ENCODE measurements at places on chromosomes 4 and X. TPM values are rescaled to one million over a fixed set of nuclear protein-coding genes. Genes with fewer than 3 reads are reported as not detected.

Gene EDA
- total RNA-seq: 1.6 TPM

Gene GIMD1
- total RNA-seq: not detected

Gene TMPRSS11B
- not detected for total RNA-seq

Gene TGIF2LX
- not detected for total RNA-seq

Gene ETNPPL
- total RNA-seq: 2.0 TPM

Gene REELD1
- total RNA-seq: not detected

DNA sequence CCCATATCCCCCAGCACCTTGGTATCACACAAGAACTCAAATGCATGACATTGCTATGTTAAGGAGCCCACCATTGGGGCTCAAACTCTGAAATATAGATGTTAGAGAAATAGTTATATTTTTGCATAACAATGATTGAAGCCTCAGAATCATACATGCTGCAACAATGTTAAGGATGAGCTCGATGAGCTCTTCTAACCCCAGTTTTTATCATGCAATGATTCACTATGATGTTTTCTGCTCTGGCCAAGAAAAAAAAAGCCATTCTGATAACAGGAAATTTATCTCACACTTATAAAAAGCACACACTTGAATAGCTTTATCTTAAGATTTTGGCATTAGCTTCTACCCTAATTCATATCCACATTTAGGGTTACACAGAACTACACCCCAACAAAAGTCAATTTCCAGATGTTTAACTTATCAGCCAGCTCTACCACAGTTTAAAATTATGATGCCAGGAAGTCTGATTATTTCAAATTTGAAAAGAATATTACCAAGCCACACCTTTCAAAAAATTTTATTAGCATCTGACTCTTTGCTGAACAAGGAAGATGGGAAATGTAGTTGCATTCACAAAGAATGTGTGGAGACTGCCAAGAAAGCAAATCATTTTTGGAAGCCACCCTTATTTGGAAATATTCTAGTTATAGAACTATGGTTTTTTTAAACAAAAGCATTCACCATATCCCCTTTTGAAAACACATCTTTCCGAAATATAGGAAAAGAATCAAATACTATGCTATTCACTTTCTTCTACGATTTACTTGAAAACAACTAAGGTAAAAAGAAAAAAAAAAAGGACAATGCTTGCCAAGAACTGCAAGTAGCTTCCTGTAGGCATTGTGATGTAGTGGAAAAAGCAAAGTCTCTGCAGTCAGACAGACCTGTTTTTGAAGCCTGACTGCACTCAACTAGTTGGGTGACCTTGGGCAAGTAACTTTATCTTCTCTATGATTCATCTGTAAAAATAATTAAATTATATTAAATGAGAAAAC lies 100.8 kb upstream of the PLS3 start:
- no peaks in the 10 kb centered on the region for H3K36me3 ChIP-seq
- H3K27me3 ChIP-seq: no peaks in the 10 kb centered on the region
- H3K4me1 ChIP-seq: no peaks in the 10 kb centered on the region
- H3K27ac ChIP-seq: no peak overlapping the region

DNA sequence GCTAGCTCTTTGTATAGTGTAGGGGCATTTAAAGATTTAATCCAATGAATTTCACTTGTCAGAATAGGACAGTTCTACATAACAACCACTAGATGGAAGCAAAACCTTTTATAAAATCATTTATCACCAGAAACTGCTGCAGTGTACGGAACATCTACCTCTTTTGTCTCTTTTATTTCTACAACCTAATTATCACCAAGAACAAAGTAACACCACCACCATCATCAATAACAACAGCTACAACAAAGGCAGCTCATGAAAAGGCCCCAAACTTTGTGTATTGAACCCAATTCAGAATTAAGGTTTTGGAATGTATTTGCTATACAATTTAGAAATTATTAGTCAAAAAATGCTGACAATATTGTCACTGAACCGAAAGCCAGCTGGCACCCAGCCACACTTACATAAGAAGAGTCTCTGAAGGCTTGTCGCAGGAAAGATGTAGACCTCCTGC lies 260.9 kb upstream of the RPS6KA3 start:
- H3K4me1 ChIP-seq: no peaks in the 10 kb centered on the region
- no peak for DNase-seq
- no peaks in the 10 kb centered on the region for H3K36me3 ChIP-seq
- no peaks in the 10 kb centered on the region for H3K27me3 ChIP-seq

- H3K36me3 ChIP-seq: no peaks in the 10 kb centered on the region
- H3K4me3 ChIP-seq: no peak overlapping the region
- peak; percentile 48 for DNase-seq
- no peaks in the 10 kb centered on the region for H3K4me1 ChIP-seq
Observed at GRCh38 chrX:39814391-39814790, 283.4 kb downstream of the BCOR start.

DNA sequence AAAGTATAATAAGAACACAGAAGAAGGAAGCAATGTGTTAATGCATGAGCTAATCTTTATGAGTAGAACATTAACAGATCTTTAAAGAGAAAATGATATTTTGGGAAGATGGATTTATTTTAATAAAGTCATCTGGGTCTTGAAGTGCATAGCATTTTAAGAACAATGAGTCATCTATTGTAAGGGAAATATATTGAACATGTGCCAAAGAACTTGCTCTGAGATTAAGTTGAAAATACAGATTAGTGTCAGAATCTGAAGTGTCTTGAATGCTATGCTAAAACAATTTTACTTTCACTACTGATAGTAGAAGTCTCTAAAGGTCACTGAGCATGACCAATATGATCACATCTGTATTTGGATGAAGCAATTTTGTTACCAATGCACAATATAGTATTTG lies 776.7 kb upstream of the GRID2 start:
- no peaks in the 10 kb centered on the region for H3K36me3 ChIP-seq
- no peak for DNase-seq
- no peaks in the 10 kb centered on the region for H3K27me3 ChIP-seq
- H3K4me3 ChIP-seq: no peak overlapping the region
- no peak overlapping the region for H3K27ac ChIP-seq
- no peaks in the 10 kb centered on the region for H3K4me1 ChIP-seq

DNA sequence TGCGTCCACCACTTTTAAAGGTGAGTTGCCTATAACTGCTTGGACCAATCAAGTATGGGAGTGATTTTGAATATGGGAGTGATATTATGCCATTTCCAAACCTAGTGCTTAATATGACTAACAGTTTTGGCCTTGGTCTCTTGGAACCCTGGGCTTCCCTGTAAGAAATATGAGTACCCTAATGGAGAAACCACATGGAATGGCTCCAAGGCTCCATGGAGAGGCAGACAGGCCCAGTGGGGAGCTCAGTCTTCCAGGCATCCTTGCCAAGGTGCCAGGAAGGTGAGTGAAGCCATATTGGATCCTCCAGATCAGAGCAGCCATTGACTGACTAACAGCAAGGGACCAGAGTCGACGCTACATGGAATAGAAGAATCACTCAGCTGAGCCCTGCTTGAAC lies 53.2 kb downstream of the MAML3 start:
- DNase-seq: no peak
- peaks cover 44% of the 10 kb centered on the region for H3K4me1 ChIP-seq
- H3K36me3 ChIP-seq: no peaks in the 10 kb centered on the region
- no peak overlapping the region for H3K4me3 ChIP-seq
- peak overlapping the region; percentile 26 for H3K27ac ChIP-seq
- no peaks in the 10 kb centered on the region for H3K27me3 ChIP-seq

DNA sequence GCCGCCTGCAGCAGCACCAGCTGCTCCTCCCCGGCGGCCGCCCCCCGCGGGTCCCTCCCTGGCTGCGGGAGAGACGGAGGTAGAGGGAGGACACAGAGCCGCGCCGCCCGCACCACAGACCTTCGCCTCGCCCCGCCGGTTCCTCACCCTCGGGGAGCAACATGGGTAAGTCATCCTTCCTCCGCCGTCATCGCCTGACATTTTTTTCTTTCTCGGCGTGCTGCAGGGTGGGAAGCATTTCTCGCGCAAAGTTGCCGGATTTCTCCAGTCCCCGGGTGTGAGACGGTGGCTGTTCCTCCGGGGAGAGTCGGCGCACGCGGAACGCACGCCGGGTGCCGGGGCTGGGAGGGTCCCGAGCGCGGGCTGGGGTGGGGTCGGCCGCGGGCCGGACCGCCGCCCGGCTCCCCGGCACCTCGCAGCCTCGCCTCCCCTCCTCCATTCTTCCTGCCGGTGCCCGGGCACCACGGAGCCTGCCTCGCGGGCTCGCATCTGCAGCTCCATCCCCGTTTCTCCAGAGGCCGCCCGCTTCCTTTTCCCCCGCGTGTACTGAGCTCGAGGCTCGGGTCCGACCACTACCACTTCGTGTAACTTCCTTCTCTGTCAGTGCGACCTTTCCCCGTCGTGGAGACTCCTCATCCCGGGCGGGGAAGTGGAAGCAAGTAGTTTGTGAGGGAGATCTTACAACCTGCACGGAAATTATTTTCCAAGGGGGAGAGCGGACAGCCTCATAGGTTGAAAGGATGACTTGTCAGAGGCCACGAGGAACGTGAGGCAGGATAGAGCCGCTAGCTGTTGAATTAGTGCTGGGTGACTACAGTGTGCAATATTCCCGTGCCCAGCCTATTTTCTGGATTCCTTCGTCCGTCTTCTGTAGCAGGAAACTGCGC lies 464 bp downstream of the RAP1GDS1 start:
- peak overlapping the region; percentile 91 for H3K27ac ChIP-seq
- DNase-seq: peak; percentile 39
- peak overlapping the region; percentile 82 for H3K4me3 ChIP-seq
- no peaks in the 10 kb centered on the region for H3K27me3 ChIP-seq

DNA sequence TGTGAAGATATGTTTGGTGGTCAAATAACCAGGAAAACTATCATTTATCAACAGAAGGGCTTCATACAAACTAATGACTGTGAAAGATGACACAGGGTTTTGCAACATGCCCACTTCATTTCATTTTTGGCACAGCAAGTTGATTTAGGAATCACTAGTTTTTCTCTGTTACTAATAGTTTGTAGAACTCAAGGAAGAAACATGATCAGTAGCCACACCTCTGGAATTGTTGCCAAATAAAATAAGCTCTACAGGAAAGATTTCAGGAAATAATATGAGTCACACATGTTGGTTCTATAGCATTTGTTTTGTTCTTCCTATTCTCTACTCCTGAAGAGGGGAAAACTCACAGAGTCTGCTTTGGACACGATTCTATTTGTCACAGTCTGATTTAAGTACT lies 255.4 kb downstream of the TLL1 start:
- H3K4me1 ChIP-seq: no peaks in the 10 kb centered on the region
- no peak overlapping the region for H3K4me3 ChIP-seq
- H3K27ac ChIP-seq: no peak overlapping the region
- H3K36me3 ChIP-seq: no peaks in the 10 kb centered on the region
- H3K27me3 ChIP-seq: no peaks in the 10 kb centered on the region

DNA sequence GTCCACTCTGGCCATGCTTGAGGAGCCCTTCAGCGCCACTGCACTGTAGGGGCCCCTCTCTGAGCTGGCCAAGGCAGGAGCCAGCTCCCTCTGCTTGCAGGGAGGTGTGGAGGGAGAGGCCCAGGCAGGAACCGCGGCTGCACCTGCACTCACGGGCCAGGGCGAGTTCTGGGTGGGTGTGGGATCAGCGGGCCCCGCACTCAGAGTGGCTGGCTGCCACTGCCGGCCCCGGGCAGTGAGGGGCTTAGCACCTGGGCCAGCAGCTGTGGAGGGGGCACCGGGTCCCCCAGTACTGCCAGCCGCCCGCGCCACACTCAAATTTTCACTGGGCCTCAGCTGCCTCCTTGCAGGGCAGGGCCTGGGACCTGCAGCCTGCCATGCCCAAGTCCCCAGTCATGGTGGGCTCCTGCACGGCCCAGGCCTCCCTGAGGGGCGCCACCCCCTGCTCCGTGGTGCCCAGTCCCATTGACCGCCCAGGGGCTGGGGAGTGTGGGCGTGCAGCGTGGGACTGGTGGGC lies 347.2 kb upstream of the SPOCK3 start:
- H3K4me1 ChIP-seq: no peaks in the 10 kb centered on the region
- H3K27me3 ChIP-seq: no peaks in the 10 kb centered on the region
- DNase-seq: no peak
- H3K4me3 ChIP-seq: no peak overlapping the region
- H3K36me3 ChIP-seq: no peaks in the 10 kb centered on the region

DNA sequence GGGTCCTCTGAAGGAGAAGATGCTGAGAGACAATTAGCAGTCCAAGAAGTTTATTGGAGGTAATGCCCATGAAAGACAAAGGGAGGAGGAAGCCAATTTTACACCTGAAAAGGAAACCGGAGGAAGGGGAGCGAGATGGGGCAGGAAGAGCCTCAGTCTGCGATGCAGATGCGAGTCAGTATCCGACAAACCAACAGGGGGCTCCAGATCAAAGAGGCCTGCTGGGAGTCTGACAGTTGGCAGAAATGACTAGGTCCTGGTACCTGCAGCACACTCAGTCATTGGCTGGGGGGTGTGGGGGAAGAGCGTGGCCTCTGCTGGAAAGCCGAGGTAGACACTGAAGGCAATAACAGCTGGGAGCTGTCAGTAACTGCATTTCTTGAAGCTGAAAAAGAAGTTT lies 231.1 kb upstream of the CENPE start:
- H3K36me3 ChIP-seq: no peaks in the 10 kb centered on the region
- DNase-seq: no peak
- no peaks in the 10 kb centered on the region for H3K4me1 ChIP-seq
- no peak overlapping the region for H3K27ac ChIP-seq
- no peaks in the 10 kb centered on the region for H3K27me3 ChIP-seq

- H3K4me1 ChIP-seq: no peaks in the 10 kb centered on the region
- no peak overlapping the region for H3K4me3 ChIP-seq
- no peak overlapping the region for H3K27ac ChIP-seq
Observed at GRCh38 chr4:19971829-19972228, 279.9 kb upstream of the SLIT2 start.

GRCh38 chr4:108519911-108520601 lies 100.3 kb upstream of the RPL34 start:
- DNase-seq: no peak
- H3K27ac ChIP-seq: no peak overlapping the region
- no peaks in the 10 kb centered on the region for H3K36me3 ChIP-seq

DNA sequence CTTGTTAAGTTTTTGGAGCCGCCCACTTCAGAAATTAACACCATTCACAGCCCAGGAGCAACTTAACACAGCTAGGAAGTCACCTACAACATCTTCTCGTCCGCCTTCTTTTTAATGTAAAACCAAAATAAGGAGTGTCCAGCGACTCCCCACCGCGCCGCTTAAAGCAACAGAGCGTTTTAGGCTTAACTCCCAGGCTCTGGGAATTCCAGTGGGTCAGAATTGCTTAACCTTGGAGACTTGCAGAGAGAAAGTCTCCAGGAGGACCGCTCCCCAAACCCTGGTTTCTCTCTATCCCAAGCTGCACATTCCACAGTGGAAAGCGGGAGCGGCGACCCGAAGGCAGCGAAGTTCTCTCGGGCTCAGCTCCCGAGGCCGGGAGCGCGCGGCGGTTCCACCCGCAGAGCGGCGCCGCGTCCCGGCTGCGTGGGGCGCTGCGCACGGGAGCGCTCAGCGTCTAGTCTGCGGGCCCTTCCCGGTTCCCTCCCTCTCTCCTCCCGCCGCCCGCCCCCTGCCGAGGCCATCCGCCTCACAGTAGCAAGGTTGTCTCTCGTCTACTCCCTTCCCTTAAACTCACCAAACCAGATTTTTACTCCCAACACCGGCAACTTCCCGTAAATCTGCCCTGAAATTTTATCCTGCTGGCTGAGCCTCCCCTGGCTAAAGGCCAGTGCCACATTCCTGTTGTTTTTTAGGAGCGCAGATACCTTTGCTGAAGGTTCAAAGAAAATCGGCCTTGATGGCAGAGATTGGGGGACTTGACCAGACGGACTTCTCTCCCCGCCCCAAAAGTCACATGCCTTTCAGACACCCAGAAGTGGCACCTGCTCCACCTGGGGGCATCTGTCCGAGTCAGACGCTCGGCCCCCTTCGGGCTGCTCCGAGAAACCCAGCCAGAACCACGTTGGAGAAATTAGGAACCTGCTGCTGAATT lies at the start of gene RBM47:
TSS of gene RBM47 (minus strand) at position 464 of the 934 bp plus-strand sequence. CDS start 190,971 bp downstream, outside the sequence.
- peak within 1 kb of the TSS; percentile 54 for H3K4me3 ChIP-seq
- no peaks in the 10 kb centered on the region for H3K36me3 ChIP-seq
- no peaks in the 10 kb centered on the region for H3K27me3 ChIP-seq
- peak within 1 kb of the TSS; percentile 90 for H3K27ac ChIP-seq
- H3K4me1 ChIP-seq: peaks cover 9% of the 10 kb centered on the region
